ENCODE measurements at places on chromosomes 1 and 21. TPM values are rescaled to one million over a fixed set of nuclear protein-coding genes. Genes with fewer than 3 reads are reported as not detected.

DNA sequence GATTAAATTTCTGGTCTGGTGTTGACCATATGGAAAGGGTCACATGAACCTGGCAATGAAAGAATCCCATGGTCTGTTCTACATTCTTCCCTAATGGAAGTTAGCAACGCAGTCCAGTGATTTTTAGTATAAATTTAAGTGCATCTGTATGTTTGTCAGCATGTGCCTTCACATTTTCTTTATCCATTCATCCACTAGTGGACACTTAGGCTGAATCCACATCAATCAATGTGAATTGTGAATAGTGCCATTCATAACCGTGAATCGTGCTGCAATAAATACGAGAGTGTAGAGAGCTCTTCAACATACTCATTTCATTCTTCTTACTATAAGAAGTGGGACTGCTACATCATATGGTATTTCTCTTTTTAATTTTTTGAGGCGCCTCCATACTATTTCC, 12.7 kb upstream of the IFI16 start:
- H3K27ac ChIP-seq, result no peak overlapping the region
- H3K27me3 ChIP-seq, result peaks cover 4% of the 10 kb centered on the region
- no peak overlapping the region for H3K4me3 ChIP-seq
- H3K36me3 ChIP-seq, result no peaks in the 10 kb centered on the region

The GPR37L1 gene
- 0.24 TPM for total RNA-seq

- H3K27ac ChIP-seq, result peak overlapping the region; percentile 28
- H3K4me3 ChIP-seq, result no peak overlapping the region
- peaks cover 31% of the 10 kb centered on the region for H3K36me3 ChIP-seq
- H3K4me1 ChIP-seq, result peaks cover 5% of the 10 kb centered on the region
- H3K27me3 ChIP-seq, result no peaks in the 10 kb centered on the region
Measured at GRCh38 chr1:39385067-39385988, 106.1 kb upstream of the BMP8A start.

- DNase-seq, result no peak
- H3K4me1 ChIP-seq, result peaks cover 6% of the 10 kb centered on the region
- H3K27me3 ChIP-seq, result peaks cover 14% of the 10 kb centered on the region
Measured at GRCh38 chr1:204152310-204153044, 633 bp upstream of the ETNK2 start.

DNA sequence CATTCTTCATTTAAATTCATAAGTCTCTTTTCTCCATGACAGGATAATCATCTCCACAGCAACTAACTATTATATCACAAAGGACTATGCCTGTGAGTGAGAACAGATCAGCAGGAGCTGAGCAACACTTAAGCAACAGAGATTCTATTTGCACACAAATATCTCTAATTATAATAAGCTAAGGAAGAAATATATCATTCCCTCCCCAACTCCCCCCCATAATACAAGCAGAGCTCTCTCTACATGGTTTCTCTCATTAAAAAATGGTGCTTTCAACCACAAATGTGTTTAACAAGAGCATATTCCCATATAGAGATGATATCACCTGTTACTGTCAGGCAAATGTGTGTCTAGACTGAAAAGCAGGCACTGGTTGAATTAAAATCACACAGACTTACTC, 34.5 kb upstream of the NIBAN1 start:
- H3K4me1 ChIP-seq, result no peaks in the 10 kb centered on the region
- no peaks in the 10 kb centered on the region for H3K36me3 ChIP-seq
- DNase-seq, result no peak
- peaks cover 7% of the 10 kb centered on the region for H3K27me3 ChIP-seq

The RCC2 gene
- total RNA-seq, result 171 TPM

DNA sequence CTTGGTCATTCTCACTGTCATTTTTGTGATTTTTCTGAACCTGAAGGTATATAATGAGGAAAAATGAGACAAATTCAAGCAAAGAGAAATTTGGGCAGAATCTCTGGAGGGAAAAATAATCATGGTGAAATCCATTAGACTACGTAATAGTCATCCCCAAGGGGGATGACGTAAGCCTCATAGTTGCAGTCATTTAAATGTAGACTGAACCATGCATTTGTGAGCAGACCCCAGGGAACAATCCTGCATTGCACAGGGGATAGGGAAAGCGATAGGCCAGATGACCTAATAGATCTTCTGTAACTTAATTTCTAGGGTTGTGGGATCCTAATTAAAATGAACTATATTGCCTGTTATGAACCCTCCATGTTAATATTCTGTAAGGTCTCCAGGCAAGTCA, 167.4 kb upstream of the C1orf21 start:
- peaks cover 21% of the 10 kb centered on the region for H3K4me1 ChIP-seq
- DNase-seq, result no peak
- H3K27ac ChIP-seq, result no peak overlapping the region

GRCh38 chr1:234231061-234231892, 142.0 kb upstream of the COA6 start:
- peak overlapping the region; percentile 18 for H3K4me3 ChIP-seq
- H3K27ac ChIP-seq, result no peak overlapping the region
- peaks cover 43% of the 10 kb centered on the region for H3K27me3 ChIP-seq
- DNase-seq, result no peak
- H3K4me1 ChIP-seq, result peaks cover 23% of the 10 kb centered on the region

DNA sequence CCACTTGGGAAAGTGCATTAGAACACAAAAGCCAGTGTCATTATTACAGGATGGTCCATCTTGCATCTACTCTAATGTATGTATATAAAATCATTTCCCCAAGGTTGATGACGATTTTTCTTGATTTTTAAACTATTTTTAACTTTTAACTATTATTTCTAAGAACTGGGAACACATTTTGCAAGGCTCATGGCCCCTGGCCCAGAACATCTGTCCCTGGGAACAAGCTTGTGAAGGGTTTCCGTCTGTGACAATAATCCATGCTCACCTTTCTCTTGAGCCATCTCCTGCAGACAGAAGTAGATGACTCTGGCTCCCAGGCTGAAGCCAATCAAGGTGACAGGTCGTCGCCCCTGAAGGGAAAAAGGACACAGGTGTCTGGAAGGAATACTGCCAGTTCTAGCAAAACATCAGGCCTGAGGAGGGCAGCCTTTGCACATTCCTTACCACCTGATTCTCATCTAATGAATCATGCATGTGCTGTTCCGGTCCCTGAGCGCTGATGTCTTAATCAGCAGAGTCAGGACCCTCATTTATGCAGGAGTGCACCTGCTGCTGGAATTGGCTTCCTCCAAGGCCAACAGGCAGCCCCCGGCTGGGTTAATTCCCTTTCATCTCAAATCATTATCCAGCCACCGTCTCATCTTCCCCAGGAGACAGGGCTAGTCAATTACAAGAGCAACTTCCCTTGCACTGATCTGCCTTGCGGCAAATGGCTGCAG, 62.5 kb downstream of the TMCO4 start:
- no peaks in the 10 kb centered on the region for H3K36me3 ChIP-seq
- H3K27ac ChIP-seq, result no peak overlapping the region
- DNase-seq, result no peak
- peaks cover 5% of the 10 kb centered on the region for H3K27me3 ChIP-seq
- H3K4me3 ChIP-seq, result no peak overlapping the region

GRCh38 chr1:210677533-210677932, 348.8 kb downstream of the HHAT start:
- peaks cover 3% of the 10 kb centered on the region for H3K36me3 ChIP-seq
- H3K27ac ChIP-seq, result no peak overlapping the region
- no peaks in the 10 kb centered on the region for H3K27me3 ChIP-seq
- DNase-seq, result no peak

The CCDC18 gene
- 5.4 TPM for total RNA-seq

DNA sequence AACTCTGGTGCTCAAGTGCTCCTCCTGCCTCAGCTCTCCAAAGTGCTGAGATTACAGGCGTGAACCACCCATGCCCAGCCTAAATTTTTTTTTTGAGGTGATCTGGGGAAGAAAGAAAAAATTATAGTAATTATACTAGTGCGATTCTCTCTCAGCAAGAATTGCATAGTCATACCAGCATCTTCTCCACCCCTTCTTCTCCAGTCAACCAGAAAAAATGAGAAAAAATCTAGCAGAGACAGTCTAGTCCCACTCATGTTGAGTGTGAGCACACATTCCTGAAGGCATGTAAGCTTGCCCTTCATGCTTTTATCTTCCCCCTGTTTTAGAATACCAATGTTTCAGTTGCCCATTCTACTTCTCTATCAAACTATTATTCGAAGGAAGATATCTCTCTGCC, 207.6 kb downstream of the S1PR1 start:
- H3K36me3 ChIP-seq, result no peaks in the 10 kb centered on the region
- peaks cover under 1% of the 10 kb centered on the region for H3K27me3 ChIP-seq
- DNase-seq, result no peak
- H3K27ac ChIP-seq, result no peak overlapping the region
- H3K4me3 ChIP-seq, result no peak overlapping the region

The HSD3B2 gene
- 6.1 TPM for total RNA-seq

DNA sequence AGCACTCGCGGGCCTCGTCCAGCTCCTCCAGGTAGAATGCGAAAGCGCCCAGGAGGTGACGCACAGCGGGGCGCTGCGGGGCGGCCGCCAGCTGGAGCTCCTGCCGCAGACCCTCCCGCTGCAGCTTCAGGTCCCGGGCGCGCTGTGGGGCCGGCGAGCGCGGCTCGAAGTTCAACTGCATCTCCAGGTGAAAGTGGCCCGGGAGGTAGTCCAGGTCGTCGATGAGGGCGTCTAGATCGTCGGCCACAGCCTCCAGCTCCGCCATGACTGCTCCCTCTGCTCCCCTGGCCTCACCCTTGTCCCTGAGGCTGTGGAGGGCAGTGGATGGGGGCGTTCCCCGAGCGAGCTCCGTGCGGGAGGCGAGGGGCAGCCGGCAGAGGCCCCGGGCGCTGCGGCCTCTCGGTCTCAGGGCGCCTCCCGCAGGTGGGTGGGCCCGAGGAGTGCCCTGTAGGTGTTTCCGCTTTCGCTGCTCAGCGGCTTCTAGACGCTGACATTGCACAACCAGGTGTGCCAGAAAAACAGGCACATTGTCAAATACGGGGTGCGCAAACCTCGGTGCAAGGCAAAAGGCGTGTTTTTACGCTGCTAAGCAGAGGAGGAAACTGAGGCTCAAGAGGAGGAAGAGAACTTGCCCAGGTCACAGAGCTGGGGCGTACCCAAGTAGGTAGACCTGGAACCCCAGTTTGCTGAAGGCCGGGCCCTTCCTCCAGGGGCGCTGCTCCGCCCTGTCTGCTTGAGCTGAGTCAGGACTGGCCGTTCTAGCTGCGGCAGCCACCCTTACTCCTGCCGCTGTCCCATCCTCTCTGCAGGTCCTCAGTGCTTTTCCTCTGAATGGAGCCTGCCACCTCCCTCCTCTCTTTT, at the start of gene TTC22:
Gene TTC22 (minus strand): TSS at position 425 of the 861 bp plus-strand sequence. CDS start 160 bp downstream, at position 265.
- H3K27me3 ChIP-seq, result peaks cover 17% of the 10 kb centered on the region
- H3K4me1 ChIP-seq, result peaks cover 5% of the 10 kb centered on the region
- no peaks in the 10 kb centered on the region for H3K36me3 ChIP-seq
- peak within 1 kb of the TSS; percentile 79 for H3K4me3 ChIP-seq

The TAS1R1 gene
- not detected for total RNA-seq

DNA sequence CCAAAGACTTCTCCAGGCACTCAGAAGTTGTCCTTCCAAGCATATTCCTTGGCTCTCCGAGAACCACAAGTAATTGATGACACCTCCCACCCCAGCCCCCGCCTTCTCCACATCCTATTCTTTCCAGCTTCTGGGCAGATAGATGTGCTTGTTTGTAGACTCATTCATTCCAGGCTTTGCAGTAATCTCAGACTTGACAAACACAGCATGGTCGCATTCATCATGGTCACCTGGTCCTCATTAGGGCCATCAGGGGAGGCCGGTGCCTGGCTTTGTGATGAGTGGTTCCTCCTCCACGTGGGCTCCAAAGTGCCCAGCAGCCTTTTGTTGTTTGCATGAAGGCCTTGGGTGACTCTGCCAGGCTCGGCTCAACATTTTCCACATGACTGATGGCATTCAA, 28.5 kb upstream of the KCNE2 start:
- no peak overlapping the region for H3K4me3 ChIP-seq
- no peaks in the 10 kb centered on the region for H3K27me3 ChIP-seq
- peaks cover 22% of the 10 kb centered on the region for H3K4me1 ChIP-seq
- H3K27ac ChIP-seq, result no peak overlapping the region
- no peaks in the 10 kb centered on the region for H3K36me3 ChIP-seq

GRCh38 chr21:26443291-26443690, 129.8 kb downstream of the CYYR1 start:
- DNase-seq, result no peak
- no peak overlapping the region for H3K27ac ChIP-seq
- H3K27me3 ChIP-seq, result no peaks in the 10 kb centered on the region
- H3K4me1 ChIP-seq, result peaks cover 13% of the 10 kb centered on the region

DNA sequence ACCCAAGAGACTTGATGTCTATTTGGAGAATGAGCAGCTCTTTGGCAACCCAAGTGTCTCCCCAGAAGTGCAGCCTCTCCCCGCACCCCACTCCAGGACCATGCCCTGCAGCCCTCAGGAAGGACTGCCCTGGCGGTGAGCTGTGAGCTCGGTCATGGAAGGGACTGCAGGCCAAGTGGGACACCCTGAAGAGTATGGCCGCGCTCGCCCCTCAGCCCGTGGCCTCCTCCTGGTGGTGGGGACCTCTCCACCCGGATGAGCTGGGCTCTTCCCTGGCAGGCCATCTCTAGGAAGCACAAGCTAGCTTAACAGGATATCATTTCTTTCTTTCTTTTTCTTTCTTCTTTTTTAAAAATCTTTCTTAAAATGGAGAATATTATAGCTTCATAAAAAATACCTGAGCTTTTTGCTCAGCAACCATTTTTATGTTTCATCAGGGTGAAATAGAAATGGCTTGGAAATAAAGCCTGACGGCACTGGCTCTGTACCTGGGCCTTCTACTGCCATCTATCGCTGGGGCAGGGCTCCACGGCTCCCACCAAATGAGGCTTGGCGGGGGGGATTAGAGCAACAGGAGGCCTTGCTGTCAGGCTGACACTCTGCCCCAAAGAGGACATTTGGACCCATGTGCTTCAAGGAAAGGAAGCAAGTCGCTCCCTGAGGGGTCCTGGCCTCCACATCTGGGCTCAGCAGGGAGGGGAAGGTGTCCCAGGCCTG, 296.2 kb upstream of the VAMP3 start:
- H3K27ac ChIP-seq, result no peak overlapping the region
- no peak for DNase-seq
- H3K4me1 ChIP-seq, result peaks cover 6% of the 10 kb centered on the region
- no peak overlapping the region for H3K4me3 ChIP-seq
- H3K36me3 ChIP-seq, result no peaks in the 10 kb centered on the region

DNA sequence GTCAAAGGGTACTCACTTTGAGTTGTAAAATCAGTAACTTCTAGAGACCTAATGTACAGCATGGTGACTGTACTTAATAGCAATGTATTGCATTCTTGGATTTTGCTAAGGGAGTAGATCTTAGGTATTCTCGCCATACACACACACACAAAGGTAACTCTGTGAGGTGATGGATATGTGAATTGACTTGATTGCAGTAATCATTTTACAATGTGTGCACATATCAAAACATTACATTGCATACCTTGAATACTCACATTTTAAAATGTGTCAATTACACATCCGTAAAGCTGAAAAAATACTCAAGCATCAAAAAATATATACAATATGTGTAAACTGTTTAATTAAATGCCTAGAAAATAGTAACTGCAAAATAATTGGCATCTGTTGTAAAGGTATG, 86.0 kb downstream of the SLC35F3 start:
- peaks cover 5% of the 10 kb centered on the region for H3K4me1 ChIP-seq
- no peaks in the 10 kb centered on the region for H3K36me3 ChIP-seq
- DNase-seq, result no peak

GRCh38 chr1:74422421-74423292, 89.8 kb downstream of the LRRC53 start:
- no peaks in the 10 kb centered on the region for H3K27me3 ChIP-seq
- H3K36me3 ChIP-seq, result no peaks in the 10 kb centered on the region
- no peak overlapping the region for H3K4me3 ChIP-seq
- peaks cover 11% of the 10 kb centered on the region for H3K4me1 ChIP-seq
- no peak overlapping the region for H3K27ac ChIP-seq

GRCh38 chr1:22749503-22749902, 38.9 kb downstream of the EPHB2 start:
- H3K27ac ChIP-seq, result no peak overlapping the region
- no peaks in the 10 kb centered on the region for H3K36me3 ChIP-seq
- peaks cover 32% of the 10 kb centered on the region for H3K4me1 ChIP-seq
- DNase-seq, result no peak
- H3K27me3 ChIP-seq, result no peaks in the 10 kb centered on the region
